ENCODE measurements at places on chromosomes 11 and 22.

DNA sequence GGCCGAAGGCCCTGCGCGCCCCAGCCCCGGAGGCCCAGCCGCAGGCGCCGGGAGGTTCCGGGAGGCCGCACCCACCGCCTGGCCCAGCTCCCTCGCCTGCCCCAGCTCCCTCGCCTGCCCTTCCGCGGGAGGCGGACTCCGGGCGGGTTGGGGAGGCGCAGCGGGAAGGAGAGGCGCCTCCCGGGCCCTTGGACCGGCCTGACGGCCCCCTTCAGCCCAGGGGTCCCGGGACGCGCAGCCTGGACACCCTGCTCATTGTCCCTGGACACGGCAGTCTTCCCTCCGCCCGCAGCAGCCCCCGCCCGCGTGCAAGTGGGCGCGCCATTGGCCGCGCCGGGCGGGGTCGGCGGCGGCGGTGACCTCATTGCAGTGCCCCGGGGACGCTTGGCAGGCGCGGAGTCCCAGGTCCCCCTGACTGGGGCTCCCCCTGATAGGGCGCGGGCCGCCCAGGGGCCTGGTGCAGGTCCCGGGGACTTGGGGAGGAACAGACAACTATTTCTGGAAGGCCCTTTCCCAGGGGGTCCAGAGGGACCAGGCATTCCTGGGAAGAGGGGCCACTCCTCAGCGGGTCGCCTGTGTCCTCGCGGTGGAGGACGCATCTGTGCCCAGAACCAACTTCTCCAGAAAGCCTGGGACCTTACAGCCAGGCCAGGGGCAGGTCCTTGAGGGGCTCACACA is 501 bp downstream of the CD151 start:
- DNase-seq, result peak; percentile 58

DNA sequence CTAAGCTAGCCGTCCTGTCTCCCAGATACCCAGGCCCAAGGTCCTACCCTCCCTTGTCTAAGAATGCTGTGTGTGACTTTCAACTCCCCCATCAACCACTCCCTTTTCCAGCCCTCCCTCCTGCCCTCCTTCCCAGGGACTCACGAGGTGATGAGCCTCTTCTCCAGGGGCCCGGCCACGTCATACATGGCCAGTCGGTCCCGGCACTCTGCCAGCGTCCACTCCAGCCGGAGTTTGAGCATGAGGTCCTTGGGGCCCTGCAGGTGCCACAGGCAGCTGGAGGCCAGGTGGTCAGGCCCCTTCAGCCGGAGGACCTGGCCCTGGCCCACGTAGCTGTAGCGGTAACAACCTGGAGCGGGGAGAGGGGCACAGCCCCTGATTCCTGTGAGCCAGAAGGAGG is 20.1 kb downstream of the TMPRSS6 start:
- DNase-seq, result peak; percentile 5

GRCh38 chr11:107683807-107684206 is 28.0 kb downstream of the SLN start:
- DNase-seq, result peak; percentile 35

- no peak for DNase-seq
Observed at GRCh38 chr11:61785837-61786402, 6.5 kb downstream of the TMEM258 start.

- DNase-seq, result peak; percentile 99
Observed at GRCh38 chr11:119101759-119102423, at the start of gene DPAGT1. DPAGT1 (minus strand) TSS chr11:119101853; CDS start chr11:119101655, 198 bp downstream.

Data from MCF 10A (cell line).